ENCODE measurements at places on chromosomes 12 and 14.

GRCh38 chr14:79906994-79907393, 304.3 kb downstream of the DIO2 start:
- no peak for DNase-seq

GRCh38 chr12:58678753-58679152, 241.6 kb downstream of the LRIG3 start:
- no peak for DNase-seq

GRCh38 chr12:41120211-41120610, 67.9 kb upstream of the PDZRN4 start:
- no peak for DNase-seq

DNA sequence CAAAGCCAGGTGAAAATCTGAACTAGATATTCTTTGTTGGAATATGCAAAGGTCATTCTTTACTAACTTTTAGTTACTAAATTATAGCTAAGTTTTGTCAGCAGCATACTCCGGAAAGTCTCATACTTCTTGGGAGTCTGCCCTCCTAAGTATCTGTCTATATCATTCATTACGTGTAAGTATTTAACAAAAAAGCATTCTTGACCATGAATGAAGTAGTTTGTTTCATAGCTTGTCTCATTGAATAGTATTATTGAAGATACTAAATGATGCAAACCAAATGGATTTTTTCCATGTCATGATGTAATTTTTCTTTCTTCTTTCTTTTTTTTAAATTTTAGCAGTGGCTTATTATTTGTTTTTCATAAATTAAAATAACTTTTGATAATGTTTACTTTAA, 9.8 kb upstream of the SPX start:
- DNase-seq: no peak

DNA sequence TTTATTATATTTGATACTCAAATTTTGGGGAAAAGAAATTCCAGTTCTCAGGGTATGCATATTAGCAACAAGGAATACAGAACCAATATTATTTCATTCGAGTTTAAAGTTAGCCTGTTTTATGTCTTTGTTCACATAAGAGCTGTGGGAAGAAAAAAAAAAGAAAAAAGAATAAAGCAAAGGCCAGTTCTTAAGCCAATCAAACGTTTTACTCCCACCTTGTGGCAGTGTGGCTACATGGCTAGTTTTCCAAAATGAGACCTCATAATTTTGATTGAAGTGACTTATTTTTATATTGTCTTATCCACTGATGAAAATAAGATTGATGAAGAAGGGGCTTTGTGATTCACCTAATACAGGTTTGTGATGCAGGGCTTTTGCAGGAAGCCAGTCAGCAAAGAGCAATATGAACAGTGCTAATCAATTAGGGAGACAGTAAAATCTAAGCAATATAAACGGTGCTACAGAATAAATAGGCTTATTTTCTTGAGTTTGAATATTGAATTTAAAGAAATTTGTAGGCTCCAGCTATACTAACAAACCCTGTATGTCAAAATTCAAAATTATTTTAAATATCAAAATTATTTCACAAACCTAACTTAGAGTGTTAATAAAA, 624.1 kb upstream of the FOXG1 start:
- DNase-seq: no peak

DNA sequence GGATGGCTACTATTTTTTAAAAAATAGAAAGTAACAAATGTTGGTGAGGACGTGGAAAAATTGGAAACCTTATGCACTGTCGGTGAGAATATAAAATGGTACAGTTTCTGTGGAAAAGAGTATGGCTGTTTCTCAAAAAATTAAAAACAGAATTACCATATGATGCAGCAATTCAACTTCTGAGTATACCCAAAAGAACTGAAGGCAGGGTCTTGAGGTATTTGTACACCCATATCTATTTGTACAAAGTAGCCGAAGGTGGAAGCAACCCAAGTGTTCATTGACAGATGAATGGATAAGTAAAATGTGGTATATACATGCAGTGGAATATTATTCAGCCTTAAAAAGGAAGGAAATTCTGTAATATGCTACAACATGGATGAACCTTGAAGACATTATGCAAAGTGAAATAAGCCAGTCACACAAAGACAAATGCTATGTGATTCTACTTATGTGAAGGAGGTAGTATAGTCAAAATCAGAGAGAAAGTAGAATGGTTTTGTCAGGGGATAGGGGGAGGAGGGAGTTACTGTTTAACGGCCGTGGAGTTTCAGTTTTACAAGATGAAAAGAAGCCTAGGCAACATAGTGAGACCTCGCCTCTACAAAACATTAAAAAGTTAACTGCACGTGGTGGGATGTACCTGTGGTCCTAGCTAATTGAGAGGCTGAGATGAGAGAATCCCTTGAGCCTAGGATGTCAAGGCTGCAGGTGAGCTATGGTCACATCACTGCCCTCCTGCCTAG, 38.4 kb upstream of the CCT2 start:
- DNase-seq: no peak

DNA sequence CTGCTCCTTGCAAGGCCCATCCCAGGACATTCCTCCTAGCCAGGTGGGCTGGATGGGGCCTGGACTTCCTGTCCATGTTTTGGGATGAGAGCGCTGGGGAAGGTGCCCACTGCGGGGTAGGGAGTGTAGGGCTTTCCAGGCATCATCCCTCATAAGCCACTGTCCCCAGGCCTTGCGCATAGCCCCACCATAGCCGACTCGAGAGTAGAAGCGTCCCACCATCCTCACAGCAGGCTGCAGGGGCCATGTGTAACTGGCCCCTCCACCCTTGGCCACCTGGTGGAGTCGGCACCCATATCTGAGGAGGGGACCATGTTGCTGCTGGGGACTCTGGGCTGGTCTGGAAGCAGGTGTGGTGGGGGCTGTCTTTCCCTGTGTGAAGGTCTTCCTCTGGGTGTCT, 30.5 kb downstream of the SH2B3 start:
- no peak for DNase-seq

DNA sequence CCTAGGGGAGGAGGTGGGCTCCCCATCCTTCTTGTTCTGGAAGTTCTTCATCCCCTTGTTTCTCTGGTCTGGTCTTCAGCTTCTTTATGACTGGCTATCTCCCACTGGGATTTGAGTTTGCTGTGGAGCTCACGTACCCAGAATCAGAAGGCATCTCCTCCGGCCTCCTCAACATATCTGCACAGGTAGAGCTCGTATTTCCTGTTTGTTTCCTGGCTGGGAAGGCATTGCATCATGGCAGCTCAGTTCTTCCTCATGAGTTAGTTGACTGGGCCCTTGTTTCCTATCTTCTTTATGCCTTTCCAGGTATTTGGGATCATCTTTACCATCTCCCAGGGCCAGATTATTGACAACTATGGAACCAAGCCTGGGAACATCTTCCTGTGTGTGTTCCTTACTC, 19.8 kb downstream of the ERG28 start:
- no peak for DNase-seq

DNA sequence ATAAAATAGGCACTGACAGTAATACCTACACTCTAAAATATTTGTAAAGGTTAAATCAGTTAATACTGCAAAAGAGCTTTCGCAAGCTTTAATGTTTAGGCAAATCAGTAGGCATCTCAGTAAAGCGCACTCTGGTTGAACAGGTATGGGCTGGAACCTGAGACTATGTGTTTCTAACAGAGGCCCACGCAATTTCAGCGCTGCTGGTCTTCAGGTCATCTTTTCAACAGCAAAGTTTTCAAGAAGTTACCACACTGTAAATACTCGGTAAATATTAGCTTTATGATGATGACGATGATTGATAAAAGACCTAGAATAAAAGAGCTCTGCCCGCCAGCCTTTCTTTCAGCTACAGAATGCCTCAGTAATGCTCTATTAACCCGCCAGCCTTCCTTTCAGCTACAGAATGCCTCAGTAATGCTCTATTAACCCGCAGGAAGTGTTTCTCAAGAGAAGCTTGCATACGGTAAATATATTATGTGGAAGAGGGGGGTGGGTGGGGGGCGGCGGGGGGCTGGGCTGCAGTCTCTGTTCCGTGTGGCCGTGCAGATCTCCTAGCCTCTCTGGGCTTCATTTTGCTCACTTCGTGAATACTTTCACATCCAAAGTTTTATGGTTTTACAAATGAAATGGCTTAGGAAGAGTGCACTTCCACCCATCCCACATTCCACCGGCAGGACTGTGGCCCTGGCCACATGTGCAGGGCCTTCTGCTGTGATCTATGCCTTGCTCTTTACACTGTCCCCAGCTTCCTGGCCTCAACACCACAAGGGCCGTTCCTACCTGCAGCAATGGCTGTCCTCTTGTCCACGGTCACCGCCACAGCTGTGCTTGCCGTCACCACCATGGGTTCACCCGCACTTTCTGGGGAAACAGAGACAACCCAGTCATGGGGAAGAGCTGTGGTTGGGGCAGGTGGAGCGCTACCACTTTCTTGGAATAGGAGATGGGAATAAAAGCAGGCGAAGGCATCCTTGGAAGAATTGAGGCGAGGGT, 19.9 kb downstream of the LRTM2 start:
- DNase-seq: no peak

DNA sequence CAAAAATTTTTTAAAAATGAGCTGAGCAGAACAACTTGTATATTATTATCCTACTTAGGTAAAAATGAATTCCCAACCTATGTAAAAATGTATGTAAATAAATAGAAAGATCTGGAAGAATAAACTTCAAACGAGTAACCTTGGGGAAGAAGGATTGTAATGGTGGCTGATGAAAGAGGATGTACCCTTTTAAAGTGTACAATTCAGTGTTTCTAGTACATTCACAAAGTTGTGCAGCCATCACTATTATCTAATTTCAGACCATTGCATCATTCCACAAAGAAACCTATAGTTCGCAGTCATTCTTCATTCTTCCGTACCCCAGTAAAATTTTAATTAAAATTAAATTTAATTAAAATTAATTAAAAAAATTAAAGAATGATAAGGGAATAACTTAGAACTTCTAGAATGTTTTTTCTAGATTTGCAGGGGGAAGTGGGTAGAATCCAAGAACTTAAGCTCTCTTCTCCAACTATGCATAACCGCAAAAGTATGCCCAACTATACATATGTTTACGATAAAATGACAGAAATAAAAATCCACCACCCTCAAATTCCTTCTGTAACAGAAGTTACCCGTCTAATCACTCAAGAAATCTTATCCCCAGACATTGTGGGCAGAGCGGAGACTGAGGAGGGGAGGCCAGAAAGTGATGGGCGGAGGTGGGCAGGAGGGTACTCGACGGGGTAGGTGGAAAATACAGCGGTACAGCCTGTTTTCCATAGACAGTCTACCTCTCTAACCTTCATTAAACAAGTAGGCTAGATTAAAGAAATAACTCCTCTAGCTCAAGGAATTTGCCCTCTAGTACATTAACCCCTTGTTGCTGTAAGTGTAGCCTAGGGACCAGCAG, 921 bp downstream of the DEPDC4 start:
- DNase-seq: no peak

GRCh38 chr12:26027401-26027800, 68.9 kb downstream of the RASSF8 start:
- DNase-seq: no peak

DNA sequence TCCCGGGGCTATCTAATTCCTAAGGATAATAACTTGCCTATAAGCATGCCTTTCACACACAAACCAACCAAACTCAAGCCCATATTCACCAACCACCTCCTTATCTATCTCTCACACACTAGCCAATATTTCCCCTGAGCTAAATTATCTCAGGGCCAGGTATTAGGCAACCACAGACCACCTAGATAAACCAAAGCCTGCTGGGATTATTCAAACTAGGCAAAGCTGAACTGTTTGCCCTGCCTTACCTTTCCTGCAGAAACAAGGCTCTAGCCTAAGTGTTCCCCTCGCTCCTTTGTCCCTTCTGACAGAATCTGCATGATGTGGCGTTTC, 114.7 kb upstream of the EEA1 start:
- no peak for DNase-seq

GRCh38 chr12:109625749-109626377, 52.3 kb downstream of the MVK start:
- no peak for DNase-seq

- DNase-seq: no peak
Measured at GRCh38 chr12:121796855-121797751, 3.6 kb upstream of the RHOF start.

GRCh38 chr12:79183003-79183402, 318.4 kb downstream of the SYT1 start:
- DNase-seq: no peak

- DNase-seq: no peak
Measured at GRCh38 chr12:101470939-101471338, 4.2 kb upstream of the SPIC start.

DNA sequence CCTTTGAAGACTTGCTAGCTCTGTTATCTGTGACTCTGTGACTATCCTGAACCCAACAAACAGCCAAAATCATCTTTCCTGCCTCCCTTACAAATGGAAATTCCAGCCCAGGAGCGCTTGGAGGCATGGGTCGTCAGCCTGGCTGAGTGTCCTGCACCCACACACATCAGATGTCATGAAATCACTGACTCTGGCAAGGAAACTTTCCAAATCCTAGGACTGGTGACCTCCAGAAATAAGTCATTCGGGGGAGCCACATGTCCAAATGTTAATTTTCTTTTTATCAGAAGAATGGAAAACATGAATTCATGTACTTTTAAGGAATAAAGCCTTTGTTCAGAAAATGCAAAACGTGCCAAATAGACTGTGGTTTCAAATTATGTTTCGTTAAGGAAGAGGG, 96.3 kb upstream of the EVL start:
- DNase-seq: no peak

DNA sequence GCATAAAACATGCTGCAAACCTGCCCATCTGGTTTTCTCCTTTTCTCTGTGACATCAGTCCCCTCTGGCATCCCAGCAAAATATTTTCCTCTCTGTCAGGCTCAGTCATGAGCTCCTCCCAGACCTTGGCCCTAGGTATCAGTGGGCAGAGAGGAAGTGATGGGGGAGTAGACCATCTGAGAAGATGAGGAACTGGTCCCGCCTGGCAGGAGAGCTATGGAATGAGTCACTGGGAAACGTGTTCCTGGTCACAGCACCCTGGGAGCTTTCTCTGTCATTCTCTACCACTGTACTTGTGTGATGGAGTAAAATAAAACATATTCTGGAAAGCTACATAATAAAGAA, 5.0 kb upstream of the SRSF9 start:
- DNase-seq: no peak

- DNase-seq: no peak
Measured at GRCh38 chr12:45125997-45126396, 75.1 kb upstream of the DBX2 start.
